ENCODE measurements at places on chromosomes 3 and 15. TPM values are rescaled to one million over a fixed set of nuclear protein-coding genes. Genes with fewer than 3 reads are reported as not detected.

DNA sequence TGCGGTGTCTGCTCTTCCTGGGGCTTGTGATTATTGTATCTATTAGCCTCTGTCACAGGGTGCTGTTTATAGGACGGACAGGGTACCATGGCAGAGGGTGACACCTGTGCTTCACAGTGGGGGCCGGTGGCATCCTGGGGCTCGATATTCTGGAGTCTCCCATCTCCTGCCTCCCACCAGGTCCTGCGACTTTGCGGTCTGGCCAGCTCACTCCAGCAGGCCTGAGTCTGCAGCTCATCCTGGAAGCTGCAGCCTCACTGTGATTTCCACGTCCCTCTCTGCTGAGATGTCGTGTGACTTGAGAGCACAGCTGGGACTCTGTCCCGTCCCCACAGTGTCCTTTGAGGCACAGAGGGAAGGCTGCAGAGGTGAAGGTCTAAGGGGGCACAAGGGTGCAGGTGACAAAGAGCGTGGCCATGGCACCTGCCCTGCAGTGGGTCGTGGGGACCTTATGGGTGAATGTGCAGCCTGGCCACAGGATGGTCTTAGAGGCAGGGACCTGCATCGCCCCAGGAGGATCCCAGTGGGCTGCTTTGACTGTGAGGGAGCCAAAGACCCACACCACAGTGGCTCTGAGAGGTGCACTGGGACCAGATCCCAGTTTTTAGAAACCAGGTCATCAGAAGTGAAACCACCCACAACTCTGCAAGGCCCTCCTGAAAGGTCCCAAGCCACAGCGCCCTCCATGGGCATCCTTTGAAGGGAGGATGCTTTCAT, 172.8 kb downstream of the KLF13 start:
- no peak overlapping the region for H3K27ac ChIP-seq
- H3K36me3 ChIP-seq = no peaks in the 10 kb centered on the region
- DNase-seq = peak; percentile 11
- H3K4me3 ChIP-seq = no peak overlapping the region

The SI gene
- total RNA-seq = not detected

- no peak for DNase-seq
- no peaks in the 10 kb centered on the region for H3K27me3 ChIP-seq
- H3K4me1 ChIP-seq = no peaks in the 10 kb centered on the region
- no peak overlapping the region for H3K27ac ChIP-seq
- no peaks in the 10 kb centered on the region for H3K36me3 ChIP-seq
These were observed 118.4 kb upstream of the ROBO1 start for GRCh38 chr3:79886204-79886603.

DNA sequence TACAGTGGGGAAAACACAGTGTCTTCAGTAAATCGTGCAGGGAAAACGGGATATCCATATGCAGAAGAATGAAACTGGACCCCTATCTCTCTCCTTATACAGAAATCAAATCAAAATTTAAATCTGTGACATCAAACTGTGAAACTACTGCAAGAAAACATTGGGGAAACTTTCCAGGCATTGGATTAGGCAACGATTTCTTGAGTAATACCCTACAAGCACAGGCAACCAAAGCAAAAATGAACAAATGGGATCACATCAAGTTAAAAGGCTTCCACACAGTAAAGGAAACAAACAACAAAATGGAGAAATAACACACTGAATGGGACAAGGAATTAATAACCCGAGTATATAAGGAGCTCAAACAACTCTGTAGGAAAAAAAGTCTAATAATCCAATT, 165.3 kb downstream of the PLCL2 start:
- peaks cover 83% of the 10 kb centered on the region for H3K36me3 ChIP-seq
- no peak overlapping the region for H3K4me3 ChIP-seq
- no peak for DNase-seq

GRCh38 chr15:29432191-29433049, 162.8 kb upstream of the NSMCE3 start:
- H3K27me3 ChIP-seq = peaks cover 2% of the 10 kb centered on the region
- H3K4me3 ChIP-seq = no peak overlapping the region
- no peak overlapping the region for H3K27ac ChIP-seq
- no peaks in the 10 kb centered on the region for H3K4me1 ChIP-seq

The BLM gene
- total RNA-seq = 52.3 TPM

DNA sequence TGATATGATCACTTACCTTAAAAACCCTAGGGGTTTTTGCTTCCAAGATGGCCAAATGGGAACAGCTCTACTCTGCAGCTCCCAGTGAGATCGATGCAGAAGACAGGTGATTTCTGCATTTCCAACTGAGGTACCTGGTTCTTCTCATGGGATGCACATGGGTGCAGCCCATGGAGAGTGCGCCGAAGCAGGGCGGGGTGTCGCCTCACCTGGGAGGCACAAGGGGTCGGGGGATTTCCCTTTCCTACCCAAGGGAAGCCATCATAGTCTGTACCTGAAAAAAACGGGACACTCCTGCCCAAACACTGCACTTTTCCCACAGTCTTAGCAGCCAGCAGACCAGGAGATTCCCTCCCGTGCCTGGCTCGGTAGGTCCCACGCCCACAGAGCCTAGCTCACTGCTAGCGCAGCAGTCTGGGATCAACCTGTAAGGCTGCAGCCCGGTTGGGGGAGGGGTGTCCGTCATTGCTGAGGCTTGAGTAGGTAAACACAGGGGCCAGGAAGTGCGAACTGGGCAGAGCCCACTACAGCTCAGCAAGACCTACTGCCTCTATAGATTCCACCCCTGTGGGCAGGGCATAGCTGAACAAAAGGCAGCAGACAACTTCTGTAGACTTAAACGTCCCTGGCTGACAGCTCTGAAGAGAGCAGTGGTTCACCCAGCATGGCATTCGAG, 78.6 kb downstream of the CTNNB1 start:
- no peaks in the 10 kb centered on the region for H3K4me1 ChIP-seq
- no peak overlapping the region for H3K4me3 ChIP-seq
- no peak overlapping the region for H3K27ac ChIP-seq
- no peaks in the 10 kb centered on the region for H3K27me3 ChIP-seq
- H3K36me3 ChIP-seq = no peaks in the 10 kb centered on the region

DNA sequence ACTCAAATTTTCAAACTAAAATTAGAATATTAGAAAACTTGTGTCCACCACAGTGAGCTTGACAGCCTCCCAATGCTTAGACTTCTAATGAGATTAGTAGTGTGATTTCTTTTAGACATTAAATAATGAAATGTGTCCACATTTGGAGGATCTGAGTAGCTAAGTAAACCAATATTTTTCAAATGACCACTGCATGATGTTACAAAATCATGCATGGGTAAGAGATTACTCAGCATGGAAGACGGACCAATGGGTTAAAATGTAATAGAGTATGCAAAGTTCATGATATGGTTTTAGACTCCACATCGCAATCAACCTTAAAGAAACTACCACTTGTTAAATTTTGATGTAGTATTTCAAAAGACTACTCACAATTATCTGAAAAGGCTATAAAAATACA, 130.6 kb downstream of the IMPG2 start:
- no peak overlapping the region for H3K4me3 ChIP-seq
- H3K4me1 ChIP-seq = no peaks in the 10 kb centered on the region
- H3K36me3 ChIP-seq = no peaks in the 10 kb centered on the region
- no peak for DNase-seq

The PLSCR4 gene
- 0.31 TPM for total RNA-seq

The RETNLB gene
- not detected for total RNA-seq

DNA sequence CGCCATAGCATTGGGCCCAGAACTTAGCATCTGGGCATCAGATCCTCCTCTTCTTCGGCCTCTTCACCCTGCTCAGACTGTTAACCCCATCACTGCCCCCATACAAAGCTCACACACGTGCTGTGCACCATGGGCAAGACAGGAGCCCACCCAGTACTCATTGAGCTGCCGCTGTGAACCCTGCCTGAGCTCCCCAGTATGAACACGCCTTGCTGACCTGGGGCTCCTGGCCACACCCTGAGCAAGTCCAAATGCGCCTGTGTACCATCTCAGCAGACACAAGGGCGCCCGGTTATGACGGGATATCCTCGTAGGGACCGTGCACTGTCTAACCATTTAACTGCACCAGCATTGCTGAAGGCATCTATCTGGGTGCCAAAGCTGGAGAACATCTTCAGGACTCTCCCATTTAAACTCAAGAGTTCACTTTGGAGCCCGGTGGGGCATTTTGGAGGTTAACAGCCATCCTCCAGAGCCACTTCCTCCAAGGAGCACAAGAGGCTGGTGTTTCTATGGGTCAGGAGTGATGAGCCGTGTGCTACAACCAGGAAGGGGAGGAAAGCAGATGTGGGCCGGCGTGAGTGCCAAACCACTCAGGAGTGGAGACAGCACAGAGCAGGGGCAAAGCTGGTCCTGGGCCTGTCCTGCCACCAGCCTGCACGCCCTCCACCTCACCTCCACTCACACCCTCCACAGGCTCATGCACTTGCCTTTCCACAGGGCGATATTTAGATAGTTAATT, 12.1 kb downstream of the PRR23E start:
- H3K27ac ChIP-seq = no peak overlapping the region
- H3K36me3 ChIP-seq = no peaks in the 10 kb centered on the region
- peaks cover 6% of the 10 kb centered on the region for H3K27me3 ChIP-seq
- DNase-seq = peak; percentile 16
- H3K4me1 ChIP-seq = no peaks in the 10 kb centered on the region
- no peak overlapping the region for H3K4me3 ChIP-seq

DNA sequence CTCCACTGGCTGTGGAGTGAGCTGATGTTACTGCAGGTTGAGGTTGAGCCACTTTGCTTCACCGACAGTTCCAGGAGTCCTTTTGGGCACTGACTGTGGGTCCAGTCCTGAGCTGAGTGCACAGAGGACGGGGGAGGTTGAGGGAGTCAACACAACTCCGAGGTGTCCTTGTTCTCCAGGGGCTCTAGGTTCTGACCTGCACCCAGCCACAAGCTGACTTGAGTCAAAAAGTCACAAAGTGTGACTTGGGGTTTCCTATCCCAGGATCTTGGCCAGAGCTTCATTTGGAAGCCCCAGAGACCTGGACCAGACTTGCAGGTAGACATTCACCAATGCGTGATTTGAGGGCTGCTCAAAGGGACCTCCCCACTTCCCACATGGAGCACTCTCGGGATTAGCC, 95.0 kb downstream of the FAM43A start:
- no peak overlapping the region for H3K4me3 ChIP-seq
- H3K36me3 ChIP-seq = no peaks in the 10 kb centered on the region
- DNase-seq = no peak
- no peak overlapping the region for H3K27ac ChIP-seq
- H3K27me3 ChIP-seq = peaks cover 13% of the 10 kb centered on the region
- H3K4me1 ChIP-seq = no peaks in the 10 kb centered on the region

GRCh38 chr15:66622591-66623022, 56.8 kb upstream of the LCTL start:
- H3K4me3 ChIP-seq = no peak overlapping the region
- peaks cover 25% of the 10 kb centered on the region for H3K27me3 ChIP-seq
- H3K36me3 ChIP-seq = no peaks in the 10 kb centered on the region
- no peak overlapping the region for H3K27ac ChIP-seq
- H3K4me1 ChIP-seq = peaks cover 6% of the 10 kb centered on the region

DNA sequence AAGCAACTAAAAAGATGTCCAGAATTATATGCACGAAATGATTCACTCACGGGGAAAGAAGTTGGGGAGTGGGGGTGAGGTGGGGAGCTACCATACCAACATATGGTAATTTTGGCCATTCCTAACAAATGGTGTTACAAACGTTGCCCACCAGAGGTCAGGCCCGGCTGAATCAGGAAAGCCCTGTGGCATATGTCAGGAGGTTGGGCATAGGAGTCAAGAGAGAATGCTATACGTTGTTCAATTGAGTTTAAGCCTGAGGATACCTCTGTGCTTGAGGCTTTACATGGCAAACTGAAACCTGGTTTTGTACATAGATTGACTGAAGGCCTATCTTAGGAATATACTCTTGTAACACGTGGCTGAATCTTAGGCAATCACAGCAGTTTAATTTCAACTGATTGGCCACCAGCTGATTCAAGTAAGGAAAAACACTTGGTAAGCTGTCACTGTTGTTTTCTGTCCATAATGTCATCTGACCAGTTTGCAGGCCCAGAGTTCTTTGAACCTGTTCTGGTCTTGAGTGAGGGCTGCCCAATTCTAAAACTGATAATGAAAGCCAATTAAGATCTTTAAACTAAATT, 23.4 kb upstream of the SLC2A2 start:
- no peak overlapping the region for H3K4me3 ChIP-seq
- H3K4me1 ChIP-seq = no peaks in the 10 kb centered on the region
- peaks cover 15% of the 10 kb centered on the region for H3K27me3 ChIP-seq
- H3K36me3 ChIP-seq = no peaks in the 10 kb centered on the region

GRCh38 chr3:132756108-132756650, 34.0 kb upstream of the NPHP3 start:
- H3K36me3 ChIP-seq = no peaks in the 10 kb centered on the region
- no peaks in the 10 kb centered on the region for H3K4me1 ChIP-seq
- no peak overlapping the region for H3K4me3 ChIP-seq
- peaks cover 11% of the 10 kb centered on the region for H3K27me3 ChIP-seq

DNA sequence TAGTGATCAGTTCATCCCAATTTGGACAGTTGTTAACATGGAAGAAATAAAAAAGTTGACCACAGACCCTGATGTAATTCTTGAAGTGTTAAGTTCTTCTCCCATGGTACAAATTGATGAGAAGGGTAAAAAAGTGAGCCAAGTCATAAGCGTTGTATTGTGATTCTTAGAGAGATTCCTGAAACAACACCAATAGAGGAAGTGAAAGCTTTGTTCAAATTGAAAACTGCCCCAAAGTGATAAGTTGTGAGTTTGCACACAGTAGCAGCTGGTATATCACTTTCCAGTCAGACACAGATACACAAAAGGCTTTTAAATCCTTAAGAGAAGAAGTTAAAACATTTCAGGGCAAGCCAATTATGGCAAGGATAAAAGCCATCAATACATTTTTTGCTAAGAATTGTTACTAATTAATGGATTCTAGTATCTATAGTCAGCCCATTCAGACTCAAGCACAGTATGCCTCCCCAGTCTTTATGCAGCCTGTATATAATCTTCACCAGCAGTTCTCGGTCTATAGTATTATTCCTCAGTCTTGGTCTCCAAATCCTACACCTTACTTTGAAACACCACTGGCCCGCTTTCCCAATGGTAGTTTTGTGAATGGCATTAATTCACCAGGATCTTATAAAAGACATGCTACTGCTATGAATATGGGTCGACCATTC, 38.2 kb downstream of the CDIN1 start:
- no peaks in the 10 kb centered on the region for H3K27me3 ChIP-seq
- no peaks in the 10 kb centered on the region for H3K36me3 ChIP-seq
- no peak overlapping the region for H3K4me3 ChIP-seq
- no peak for DNase-seq

GRCh38 chr15:40003116-40003916, 35.7 kb downstream of the SRP14 start:
- H3K4me1 ChIP-seq = peaks cover 3% of the 10 kb centered on the region
- no peak overlapping the region for H3K27ac ChIP-seq
- no peak overlapping the region for H3K4me3 ChIP-seq

The LMAN1L gene
- total RNA-seq = 0.47 TPM

- no peak overlapping the region for H3K4me3 ChIP-seq
- H3K36me3 ChIP-seq = no peaks in the 10 kb centered on the region
- DNase-seq = no peak
These were observed 131.1 kb upstream of the BFSP2 start for GRCh38 chr3:133268726-133269134.

GRCh38 chr3:39132096-39133092, 21.0 kb downstream of the CSRNP1 start:
- H3K27me3 ChIP-seq = peaks cover 2% of the 10 kb centered on the region
- H3K4me3 ChIP-seq = no peak overlapping the region
- peaks cover 21% of the 10 kb centered on the region for H3K4me1 ChIP-seq
- H3K27ac ChIP-seq = no peak overlapping the region

- no peak overlapping the region for H3K27ac ChIP-seq
- no peaks in the 10 kb centered on the region for H3K27me3 ChIP-seq
- peaks cover 4% of the 10 kb centered on the region for H3K4me1 ChIP-seq
- no peak overlapping the region for H3K4me3 ChIP-seq
- peaks cover 42% of the 10 kb centered on the region for H3K36me3 ChIP-seq
- DNase-seq = no peak
These were observed 42.9 kb downstream of the PML start for GRCh38 chr15:74037171-74038117.

Measured in activated CD8-positive, alpha-beta T cell treated with anti-CD3 and anti-CD28 coated beads, Interleukin-2, amount 10 ng/mL, durations not matched to agents 7 days and 5 days (primary cell).